ENCODE measurements at places on chromosomes 7 and 10. TPM values are rescaled to one million over a fixed set of nuclear protein-coding genes. Genes with fewer than 3 reads are reported as not detected.

GRCh38 chr10:13882119-13882711 lies 295.4 kb downstream of the PRPF18 start:
- peak overlapping the region; percentile 63 for H3K27ac ChIP-seq
- H3K36me3 ChIP-seq, result no peaks in the 10 kb centered on the region
- H3K4me3 ChIP-seq, result no peak overlapping the region
- peak; percentile 52 for DNase-seq
- H3K4me1 ChIP-seq, result peaks cover 6% of the 10 kb centered on the region

DNA sequence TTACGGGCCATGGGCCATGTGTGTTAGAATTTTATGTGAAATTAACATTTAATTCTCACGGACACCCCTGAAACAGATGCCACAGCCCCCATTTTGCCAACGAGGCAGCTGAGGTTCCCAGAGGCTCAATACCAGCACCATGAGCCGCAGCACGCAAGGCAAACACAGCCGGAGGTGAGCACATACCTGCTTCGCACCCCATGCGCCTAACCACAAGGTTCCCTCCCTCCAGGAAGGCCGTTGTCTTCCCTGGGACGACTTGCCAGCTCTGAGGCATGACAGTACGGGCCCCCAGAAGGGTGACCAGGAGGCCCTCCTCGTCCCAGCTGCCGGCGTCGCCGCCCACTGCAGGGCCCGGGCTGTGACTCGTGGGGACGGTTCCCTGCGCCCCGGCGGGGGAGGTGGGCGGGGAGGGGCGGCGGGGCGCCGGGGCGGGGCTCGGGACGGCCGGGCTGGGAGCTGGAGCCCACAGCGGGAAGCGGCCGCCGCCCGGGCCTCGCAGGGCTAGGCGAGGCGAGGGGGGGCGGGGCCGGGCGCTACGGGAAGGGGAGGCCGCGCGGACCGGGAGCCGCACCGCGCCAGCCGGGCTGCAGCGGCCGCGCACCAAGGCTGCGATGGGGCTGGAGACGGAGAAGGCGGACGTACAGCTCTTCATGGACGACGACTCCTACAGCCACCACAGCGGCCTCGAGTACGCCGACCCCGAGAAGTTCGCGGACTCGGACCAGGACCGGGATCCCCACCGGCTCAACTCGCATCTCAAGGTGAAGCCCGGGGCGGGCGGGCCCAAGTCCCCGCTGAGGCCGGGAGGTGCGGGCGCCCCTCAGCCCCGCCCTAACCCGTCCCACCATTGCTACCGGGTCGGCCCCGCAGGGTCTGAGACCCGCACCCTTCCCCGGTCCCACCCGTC lies at the start of gene CAV2:
Gene CAV2 (plus strand): TSS at position 571 of the 910 bp plus-strand sequence. CDS start 44 bp downstream, at position 615.
- H3K4me3 ChIP-seq, result peak within 1 kb of the TSS; percentile 70
- no peaks in the 10 kb centered on the region for H3K4me1 ChIP-seq
- peak; percentile 69 for DNase-seq

GRCh38 chr7:112930787-112931186 lies 140.6 kb upstream of the TMEM168 start:
- no peaks in the 10 kb centered on the region for H3K27me3 ChIP-seq
- H3K36me3 ChIP-seq, result no peaks in the 10 kb centered on the region
- no peak overlapping the region for H3K4me3 ChIP-seq
- DNase-seq, result peak; percentile 41
- H3K4me1 ChIP-seq, result peaks cover 32% of the 10 kb centered on the region
- H3K27ac ChIP-seq, result no peak overlapping the region

TBXAS1 gene
- total RNA-seq, result 57.8 TPM

DNA sequence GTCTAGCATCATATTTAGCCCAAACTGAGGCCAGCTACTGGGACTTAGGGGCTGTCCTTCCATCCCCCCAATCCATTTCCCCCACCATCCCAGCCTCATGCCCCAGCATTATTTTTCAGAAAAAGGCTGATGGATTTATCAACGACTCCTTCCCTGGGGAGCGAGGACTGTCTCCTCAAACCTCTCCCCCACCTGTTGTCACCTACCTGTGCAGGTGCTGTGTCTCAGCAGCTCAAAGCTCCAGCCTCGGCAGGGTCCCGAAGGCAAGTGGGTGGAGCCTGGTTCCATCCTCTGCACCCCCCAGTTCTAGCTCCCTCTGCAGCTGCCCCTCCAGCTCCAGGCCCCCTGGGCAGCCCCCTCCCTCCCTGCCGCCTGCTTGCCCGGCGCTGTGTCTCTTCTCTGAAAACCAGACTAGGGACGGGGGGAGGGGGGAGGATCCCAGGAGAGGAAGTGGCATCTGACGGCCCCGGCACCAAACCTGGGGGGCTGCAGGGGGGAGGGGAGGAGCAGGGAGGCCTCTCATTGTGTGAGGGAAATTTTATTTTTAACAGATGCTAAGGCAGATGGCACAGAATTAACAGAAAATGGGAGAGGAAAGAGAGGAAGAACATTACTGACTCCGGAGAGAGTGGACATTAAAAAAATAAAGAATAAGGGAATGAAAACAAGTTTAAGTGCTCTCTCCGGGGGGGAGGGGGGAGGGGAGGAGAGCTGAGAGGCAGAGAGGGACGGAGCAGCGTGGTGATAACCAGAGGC lies 61.7 kb upstream of the PAX2 start:
- peaks cover 86% of the 10 kb centered on the region for H3K27me3 ChIP-seq
- H3K27ac ChIP-seq, result no peak overlapping the region
- no peak overlapping the region for H3K4me3 ChIP-seq
- H3K36me3 ChIP-seq, result no peaks in the 10 kb centered on the region
- peaks cover 7% of the 10 kb centered on the region for H3K4me1 ChIP-seq

- H3K27ac ChIP-seq, result no peak overlapping the region
These were observed 11.5 kb upstream of the CC2D2B start for GRCh38 chr10:95896071-95896850.

GRCh38 chr7:25091176-25091575 lies 33.9 kb downstream of the CYCS start:
- no peak overlapping the region for H3K4me3 ChIP-seq
- no peaks in the 10 kb centered on the region for H3K27me3 ChIP-seq
- H3K27ac ChIP-seq, result no peak overlapping the region
- H3K36me3 ChIP-seq, result no peaks in the 10 kb centered on the region

DNA sequence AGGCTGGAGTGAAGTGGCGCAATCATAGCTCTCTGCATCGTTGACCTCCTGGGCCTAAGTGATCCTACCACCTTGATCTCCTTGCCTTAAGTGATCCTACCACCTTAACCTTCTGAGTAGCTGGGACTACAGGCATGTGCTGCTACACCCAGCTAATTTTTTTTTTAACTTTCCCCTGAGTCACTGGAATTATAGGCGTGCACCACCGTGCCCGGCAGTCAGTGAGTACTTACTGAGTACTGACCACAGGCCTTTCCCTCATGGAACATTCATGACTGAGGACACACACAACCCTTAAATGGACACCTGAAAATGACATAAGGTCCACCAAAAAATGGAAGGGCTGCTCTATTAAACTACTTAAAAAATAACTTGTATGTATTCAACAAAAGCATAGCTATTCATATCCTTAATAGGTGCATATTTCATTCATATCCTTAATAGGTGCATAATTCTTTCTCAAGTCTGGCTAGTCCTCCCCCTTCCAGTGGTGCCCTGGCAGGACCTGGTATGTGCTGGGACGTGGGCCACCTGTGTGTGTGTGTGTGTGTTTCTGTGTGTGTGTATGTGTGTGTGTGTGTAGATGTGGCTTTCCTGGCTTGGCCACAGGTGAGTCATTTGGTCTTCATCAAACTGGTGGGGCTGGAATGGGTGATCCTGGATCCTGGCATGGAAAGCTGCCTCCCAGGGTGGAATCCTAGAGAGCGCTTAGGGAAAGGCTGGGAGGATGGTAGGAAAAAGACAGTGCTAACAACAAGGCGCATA lies 3.5 kb downstream of the FAM180A start:
- H3K4me3 ChIP-seq, result no peak overlapping the region
- DNase-seq, result no peak
- no peak overlapping the region for H3K27ac ChIP-seq
- peaks cover 11% of the 10 kb centered on the region for H3K4me1 ChIP-seq
- H3K36me3 ChIP-seq, result no peaks in the 10 kb centered on the region
- no peaks in the 10 kb centered on the region for H3K27me3 ChIP-seq

GRCh38 chr10:120172356-120172755 lies 279.8 kb downstream of the SEC23IP start:
- no peaks in the 10 kb centered on the region for H3K27me3 ChIP-seq
- H3K4me1 ChIP-seq, result no peaks in the 10 kb centered on the region
- no peaks in the 10 kb centered on the region for H3K36me3 ChIP-seq
- H3K27ac ChIP-seq, result no peak overlapping the region
- no peak overlapping the region for H3K4me3 ChIP-seq

DNA sequence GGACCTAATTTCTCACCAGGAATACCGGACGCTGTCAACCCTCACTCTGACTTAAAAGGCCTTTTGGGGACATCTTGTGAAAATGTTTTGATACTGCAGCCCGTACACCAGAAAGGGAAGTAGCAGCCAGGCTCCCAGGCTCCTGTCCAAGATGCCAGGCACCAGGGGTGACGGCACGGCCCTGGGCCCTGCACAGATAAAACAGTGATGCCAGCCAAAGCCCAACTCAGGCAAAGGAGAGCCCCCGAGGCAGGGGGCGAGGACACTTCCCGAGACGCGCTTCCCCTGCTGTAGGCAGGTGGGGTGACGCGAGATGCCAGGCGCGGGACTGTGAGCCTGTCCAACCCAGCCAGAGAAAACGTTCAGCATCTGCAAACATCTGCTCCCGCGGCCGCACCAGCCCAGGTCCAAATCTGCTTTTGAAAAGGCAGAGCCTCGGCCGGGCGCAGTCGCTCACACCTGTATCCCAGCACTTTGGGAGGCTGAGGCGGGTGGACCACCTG lies 15.7 kb downstream of the ZFAND2A start:
- H3K4me1 ChIP-seq, result no peaks in the 10 kb centered on the region
- peak overlapping the region; percentile 4 for H3K27ac ChIP-seq
- no peaks in the 10 kb centered on the region for H3K27me3 ChIP-seq
- peaks cover 6% of the 10 kb centered on the region for H3K36me3 ChIP-seq

STEAP4 gene
- 1.8 TPM for total RNA-seq

DNA sequence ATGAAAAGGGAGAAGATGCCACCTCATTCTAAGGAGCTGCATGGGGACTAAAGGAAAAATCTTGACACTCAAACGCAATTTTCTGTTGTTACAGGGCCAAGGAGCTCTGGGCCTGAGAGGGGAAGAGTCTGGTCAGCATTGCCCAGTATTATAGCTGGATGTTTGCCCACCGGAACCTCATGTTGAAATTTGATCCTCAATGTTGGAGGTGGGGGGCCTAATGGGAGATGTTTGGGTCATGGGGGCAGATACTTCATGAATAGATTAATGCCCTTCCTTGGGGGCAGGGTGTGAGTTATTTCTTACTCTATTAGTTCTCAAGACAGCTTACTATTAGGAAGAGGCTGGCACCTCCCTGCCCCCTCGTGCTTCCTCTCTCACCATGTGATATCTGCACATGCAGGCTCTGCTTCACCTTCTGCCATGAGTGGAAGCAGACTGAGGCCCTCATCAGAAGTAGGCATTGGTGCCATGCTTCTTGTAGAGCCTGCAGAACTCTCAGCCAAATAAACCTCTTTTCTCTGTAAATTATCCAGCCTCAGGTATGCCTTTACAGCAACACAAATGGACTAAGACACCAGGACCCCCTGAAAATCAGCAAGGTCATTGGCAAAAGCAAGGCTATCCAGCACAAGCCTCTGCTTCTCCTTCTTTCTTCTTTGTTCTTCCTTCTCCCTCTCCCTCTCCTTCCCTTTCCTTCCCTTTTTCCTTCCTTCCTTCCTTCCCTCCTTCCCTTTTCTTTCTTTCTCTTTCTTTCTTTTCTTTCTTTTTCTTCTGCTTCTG lies 15.1 kb downstream of the GCK start:
- no peaks in the 10 kb centered on the region for H3K4me1 ChIP-seq
- H3K36me3 ChIP-seq, result no peaks in the 10 kb centered on the region
- H3K27me3 ChIP-seq, result peaks cover 13% of the 10 kb centered on the region
- H3K4me3 ChIP-seq, result no peak overlapping the region
- H3K27ac ChIP-seq, result no peak overlapping the region

DNAJC12 gene
- 9.5 TPM for total RNA-seq

ARHGAP19 gene
- total RNA-seq, result 9.0 TPM
